ENCODE measurements at places on chromosomes 4 and X.

DNA sequence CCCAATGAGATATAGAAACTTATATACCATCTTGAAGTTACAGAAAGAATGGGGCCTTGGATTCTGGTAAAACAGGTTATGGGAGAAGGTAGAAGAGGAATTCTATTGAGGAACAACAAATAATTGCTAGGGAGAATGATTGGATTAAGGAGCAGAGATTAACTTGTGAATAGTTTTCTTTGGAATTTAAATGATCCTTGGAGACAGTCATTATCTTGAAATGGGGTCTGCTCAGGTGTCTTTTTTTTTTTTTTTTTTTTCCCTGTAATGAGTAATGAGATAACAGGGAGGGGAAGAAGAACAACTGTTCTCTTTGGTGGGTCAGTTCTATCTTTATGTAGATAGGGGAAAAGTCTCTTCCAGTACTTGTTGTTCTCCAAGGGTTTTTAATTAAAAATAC is 1406.0 kb downstream of the RPA4 start:
- DNase-seq = no peak

GRCh38 chrX:111483135-111483534 is 28.3 kb upstream of the SERTM2 start:
- no peak for DNase-seq

DNA sequence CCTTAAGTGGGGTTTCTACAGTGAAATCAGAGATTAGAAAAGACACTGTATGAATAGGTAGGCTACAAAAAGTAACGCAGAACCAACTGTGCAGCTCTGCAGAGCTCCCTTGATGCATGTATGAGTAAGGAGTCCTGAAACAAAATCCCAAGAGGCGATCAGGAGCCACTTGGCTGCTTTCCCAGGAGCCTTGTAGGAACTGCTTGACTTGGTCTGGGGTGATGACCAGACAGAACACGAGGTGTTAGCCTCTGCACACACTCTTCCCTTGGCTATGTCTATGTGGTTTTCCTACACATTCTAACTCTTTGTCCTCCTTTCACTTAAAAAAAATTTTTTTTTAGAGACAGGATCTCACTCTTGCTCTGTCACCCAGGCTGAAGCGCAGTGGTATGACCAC is 22.8 kb upstream of the AP1S2 start:
- no peak for DNase-seq

DNA sequence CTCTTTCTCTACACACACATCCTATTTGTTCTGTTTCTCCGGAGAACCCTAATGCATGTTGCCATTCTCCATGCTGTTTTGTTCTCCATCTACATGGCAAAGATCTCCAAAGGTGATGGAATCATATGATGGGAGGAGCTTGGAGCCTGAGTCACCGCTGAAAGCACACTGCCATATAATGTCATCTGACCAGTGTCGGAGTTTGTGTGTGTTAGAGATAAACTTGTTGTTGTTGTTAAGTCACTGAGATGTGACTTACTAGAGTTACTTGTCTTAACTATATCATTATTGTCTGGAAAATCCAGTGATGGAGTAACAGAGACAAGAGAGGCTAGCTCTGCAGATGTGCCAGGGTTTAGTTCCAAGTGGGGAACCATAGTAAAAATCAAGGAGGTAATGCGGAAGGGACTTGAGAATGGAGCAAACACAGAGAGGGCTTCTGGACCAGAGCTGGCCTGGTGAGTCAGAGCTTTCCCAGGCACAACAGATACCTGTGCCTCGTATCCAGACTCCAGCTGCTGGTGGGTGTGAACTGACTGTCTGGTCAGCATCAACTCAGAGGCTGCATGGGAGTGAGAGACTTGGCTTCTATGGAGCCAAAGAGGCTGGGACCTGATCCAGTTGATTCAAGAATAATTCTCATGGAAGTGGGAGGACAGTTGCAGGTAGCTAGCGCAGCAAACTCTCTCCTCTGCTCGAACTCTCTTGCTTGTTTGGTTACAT is 30.6 kb upstream of the CCKAR start:
- DNase-seq = no peak

- DNase-seq = no peak
Observed at GRCh38 chr4:127601029-127601428, 31.7 kb upstream of the INTU start.

GRCh38 chrX:32530802-32531403 is 680.4 kb downstream of the DMD start:
- DNase-seq = no peak

DNA sequence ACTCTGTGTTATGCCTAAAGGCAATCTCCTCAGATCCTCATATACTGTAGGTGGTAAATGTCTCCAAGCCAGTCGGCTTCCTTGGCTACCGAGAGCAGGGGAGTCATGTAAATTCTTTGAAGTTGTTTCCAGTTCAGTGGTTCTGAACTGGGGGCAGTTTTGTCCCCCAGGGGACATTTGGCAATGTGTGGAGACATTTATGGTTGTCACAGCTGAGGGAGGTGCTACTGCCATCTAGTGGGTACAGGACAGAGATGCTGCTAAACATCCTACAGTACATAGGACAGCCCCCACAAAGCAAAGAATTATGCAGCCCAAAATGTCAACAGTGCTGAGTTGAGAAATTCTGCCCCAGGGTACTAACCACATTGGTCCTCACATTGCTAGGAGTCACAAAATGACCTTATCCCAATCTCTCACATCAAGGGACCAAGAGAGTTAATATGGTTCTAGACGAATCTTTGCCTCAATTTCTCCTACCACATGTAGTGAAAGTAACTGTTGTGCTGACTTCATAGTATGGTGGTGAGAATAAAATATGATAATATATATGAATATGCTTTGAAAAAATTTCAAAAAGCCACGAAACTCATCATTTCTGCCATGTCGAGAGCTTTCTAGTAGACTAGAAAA is 104.4 kb upstream of the ARHGAP24 start:
- no peak for DNase-seq

- DNase-seq = no peak
Observed at GRCh38 chr4:107818301-107818910, 6.3 kb upstream of the SGMS2 start.

GRCh38 chrX:46333550-46333949 is 211.7 kb downstream of the ZNF674 start:
- DNase-seq = no peak

GRCh38 chrX:102712981-102713625 is 855 bp downstream of the GPRASP2 start:
- DNase-seq = no peak

- no peak for DNase-seq
Observed at GRCh38 chr4:159191989-159192388, 89.1 kb downstream of the RAPGEF2 start.

DNA sequence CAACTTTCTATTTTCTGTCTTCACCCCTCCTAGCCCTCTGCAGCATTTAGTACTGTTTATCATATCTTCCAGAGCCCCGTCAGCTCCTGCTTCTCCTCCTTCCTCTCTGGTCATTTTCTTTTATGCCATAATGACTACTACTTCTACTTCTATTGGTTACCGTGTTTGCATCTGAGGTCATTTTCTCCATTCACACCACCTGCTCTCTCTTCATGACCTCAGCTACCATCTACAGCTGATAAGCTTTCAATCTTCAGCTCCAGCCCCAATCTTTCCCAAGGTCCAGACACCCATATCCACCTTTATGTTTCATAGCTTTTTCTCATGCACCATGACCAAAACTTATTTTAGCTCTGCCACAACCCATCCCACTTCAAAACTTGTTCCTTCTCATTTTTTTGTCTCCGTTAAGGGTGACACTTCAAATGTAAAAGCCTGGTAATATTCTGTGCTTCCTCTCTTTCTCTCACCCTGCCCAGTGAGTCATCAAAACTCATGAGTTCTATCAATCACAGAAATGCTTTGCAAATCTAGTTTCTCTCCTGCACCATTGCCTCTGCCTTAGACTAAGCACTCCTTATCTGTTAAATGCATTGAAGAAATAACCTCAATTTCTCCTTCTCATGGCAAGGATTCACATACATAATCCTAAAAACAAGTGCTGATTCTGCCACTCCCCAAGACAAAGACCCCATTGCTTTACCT is 71.3 kb upstream of the IQCM start:
- no peak for DNase-seq

DNA sequence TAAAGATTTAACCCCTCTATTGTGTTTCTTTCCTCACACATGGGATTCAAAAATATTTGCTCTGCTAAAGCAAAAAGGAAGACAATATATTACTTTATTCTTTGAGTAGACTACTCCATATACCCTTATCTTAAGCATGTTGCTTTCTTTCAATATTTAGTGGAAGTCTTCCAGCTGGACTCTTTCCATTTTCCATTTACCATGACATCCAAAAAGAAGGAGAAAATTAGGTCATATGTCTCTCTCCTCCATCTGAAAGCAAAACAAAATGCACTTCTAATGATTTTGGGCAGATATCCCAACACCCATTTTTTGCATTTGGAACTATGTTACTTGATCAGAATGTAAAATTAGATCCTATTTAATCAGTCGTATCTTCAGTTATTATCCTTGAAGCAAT is 1336.5 kb downstream of the PCDH19 start:
- no peak for DNase-seq

GRCh38 chrX:49071877-49072711 is 1.7 kb downstream of the PRAF2 start:
- no peak for DNase-seq

- DNase-seq = no peak
Observed at GRCh38 chrX:20028588-20028987, 37.7 kb upstream of the BCLAF3 start.

DNA sequence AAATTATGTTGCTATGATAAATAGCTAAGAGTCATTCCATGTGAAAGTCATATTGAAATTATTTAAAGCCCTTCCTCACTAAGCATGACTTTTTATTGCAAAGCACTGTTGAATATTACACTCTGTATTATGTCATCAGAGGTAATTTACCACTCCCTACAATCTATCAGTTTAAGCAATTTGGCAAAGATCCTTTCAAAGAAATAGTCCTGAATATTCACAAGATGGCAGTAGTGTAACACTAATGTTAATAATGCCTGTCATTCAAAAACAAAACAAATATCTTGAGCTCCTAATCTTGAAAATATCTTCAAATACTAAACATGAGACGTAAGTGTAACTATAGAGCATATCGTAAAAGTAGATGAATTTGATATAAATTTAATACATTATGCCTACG is 208.6 kb upstream of the TECRL start:
- no peak for DNase-seq

DNA sequence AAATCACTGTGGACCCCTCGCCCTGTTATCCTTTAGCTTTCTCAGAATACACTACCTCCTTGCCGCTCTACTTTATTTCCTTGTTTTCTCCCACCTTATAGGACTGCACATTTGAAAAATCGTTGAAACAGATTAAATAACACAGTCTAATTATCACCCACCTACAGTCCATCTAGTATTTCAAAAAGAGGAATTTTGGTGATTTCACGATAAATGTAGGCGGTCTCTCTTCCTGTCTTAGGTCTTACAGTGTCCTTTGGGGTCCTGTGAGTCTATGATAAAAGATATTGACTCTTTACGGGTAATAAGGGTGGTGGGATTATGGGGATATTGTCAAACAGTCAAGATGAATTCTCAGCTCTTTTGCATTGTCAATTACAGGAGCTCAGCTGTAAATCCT is 2.4 kb upstream of the TBL1X start:
- DNase-seq = no peak

- no peak for DNase-seq
Observed at GRCh38 chr4:4995103-4995907, 24.0 kb downstream of the CYTL1 start.

DNA sequence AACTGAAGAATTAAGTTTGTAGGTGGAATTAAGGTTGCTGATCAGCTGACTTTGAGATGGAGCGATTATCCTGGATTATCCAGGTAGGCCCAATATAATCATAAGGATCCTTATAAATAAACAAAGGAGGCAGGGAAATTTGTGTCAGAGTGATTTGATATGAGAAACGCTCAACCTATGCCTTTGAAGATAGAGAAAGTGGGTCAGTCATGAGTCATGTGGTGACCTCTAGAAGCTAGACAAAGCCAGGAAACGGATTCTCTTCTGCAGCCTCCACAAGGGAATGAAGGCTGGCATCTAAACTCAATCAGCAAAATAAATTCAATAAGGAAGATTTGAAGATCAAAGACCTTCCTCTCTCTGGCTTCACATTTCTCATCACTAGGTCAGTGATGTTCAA is 41.5 kb upstream of the SMIM10 start:
- no peak for DNase-seq

GRCh38 chrX:129940721-129941120 is 34.8 kb downstream of the UTP14A start:
- DNase-seq = no peak

DNA sequence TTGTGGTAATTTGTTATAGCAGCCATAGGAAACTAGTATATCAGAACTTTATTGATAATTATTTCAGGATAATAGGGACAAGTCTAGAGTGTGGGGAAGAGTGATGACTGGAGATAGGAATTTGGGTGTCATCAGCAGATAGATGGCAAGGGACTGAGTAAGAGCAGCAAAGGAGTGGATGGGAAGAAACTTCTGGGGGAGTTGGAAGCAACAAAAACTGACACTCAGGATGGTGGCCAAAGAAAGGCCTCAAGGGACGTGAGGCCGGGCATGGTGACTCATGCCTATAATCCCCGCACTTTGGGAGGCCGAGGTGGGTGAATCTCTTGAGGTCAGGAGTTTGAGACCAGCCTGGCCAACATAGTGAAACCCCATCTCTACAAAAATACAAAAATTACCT is 9.1 kb upstream of the SLC25A5 start:
- DNase-seq = no peak

- DNase-seq = no peak
Observed at GRCh38 chr4:19241895-19242294, 1009.8 kb upstream of the SLIT2 start.

DNA sequence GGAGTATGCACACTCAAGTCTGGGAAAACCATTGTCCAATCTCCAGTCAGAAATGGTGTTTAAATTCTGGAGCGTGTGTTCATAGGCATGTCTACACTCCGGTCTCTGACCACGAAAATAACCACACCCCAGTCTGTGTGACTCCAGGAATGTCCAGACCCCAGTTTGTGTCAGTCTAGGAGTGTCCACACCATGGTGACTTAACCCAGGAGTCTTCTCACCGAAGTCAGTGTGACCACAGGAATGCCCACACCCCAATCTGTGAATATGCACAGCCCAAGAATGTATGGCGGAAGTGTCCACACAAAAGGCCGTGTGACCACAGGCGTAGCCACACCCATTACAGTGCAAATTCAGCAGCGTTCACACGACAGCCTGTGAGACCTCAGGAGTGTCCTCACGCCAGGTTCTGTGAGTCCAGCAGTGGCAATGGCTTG is 11.4 kb downstream of the FTSJ1 start:
- DNase-seq = no peak

GRCh38 chr4:46450556-46450955 is 60.6 kb upstream of the GABRA2 start:
- no peak for DNase-seq

DNA sequence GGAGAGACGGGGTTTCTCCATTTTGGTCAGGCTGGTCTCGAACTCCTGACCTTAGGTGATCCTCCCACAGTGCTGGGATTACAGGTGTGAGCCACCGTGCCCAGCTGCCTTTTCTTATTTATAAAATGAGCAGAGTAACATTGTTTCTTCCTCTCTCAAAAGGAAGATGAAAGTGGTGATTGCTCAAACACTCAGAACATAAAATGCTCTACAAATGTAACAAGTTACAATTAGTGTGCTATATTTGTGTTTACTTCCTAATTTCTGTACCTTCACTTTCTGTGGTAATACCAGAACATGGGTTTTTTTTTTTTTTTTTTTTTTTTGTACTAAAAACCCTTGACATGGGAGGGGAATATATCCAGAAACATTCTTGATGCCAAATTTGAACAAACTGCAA is 197.9 kb downstream of the MGST2 start:
- no peak for DNase-seq

GRCh38 chr4:76498550-76498949 is 63.5 kb downstream of the SHROOM3 start:
- no peak for DNase-seq
